GM23248 (cell line): ENCODE measurements at places on chromosomes 5 and 9. TPM values are rescaled to one million over a fixed set of nuclear protein-coding genes. Genes with fewer than 3 reads are reported as not detected.

GRCh38 chr5:109743770-109744212 lies 54.1 kb downstream of the MAN2A1 start:
- peak; percentile 97 for DNase-seq

DNA sequence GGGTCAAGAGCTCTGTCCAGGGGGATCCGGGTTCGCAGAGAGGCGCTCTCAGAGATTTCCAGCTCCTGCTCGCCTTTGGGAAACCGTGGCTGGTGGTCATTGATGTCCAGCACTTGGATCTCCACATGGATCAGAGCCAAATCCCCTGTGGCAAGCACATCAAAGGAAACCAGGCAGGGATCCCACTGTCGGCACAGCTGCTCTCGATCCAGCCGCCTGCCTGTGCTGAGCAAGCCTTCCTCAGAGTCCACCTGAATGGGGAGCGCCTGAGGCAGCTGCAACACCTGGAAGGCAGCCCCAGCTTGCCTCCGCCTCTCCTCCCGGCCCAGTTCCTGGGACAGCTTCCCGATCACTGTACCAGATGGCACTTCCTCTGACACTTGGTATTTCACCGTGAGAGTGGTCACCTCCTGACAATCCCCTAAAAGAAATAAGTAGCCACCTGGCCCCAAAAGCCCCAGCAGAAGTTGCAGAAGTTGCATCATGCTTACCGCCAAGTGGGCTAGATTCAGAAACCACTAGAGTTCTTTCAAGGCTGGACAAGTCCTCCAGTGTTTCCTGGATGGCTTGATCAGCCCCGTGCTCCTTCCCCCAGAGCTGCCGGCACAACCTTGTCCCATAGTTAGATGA lies 520 bp downstream of the PCDH12 start:
- DNase-seq = no peak

DNA sequence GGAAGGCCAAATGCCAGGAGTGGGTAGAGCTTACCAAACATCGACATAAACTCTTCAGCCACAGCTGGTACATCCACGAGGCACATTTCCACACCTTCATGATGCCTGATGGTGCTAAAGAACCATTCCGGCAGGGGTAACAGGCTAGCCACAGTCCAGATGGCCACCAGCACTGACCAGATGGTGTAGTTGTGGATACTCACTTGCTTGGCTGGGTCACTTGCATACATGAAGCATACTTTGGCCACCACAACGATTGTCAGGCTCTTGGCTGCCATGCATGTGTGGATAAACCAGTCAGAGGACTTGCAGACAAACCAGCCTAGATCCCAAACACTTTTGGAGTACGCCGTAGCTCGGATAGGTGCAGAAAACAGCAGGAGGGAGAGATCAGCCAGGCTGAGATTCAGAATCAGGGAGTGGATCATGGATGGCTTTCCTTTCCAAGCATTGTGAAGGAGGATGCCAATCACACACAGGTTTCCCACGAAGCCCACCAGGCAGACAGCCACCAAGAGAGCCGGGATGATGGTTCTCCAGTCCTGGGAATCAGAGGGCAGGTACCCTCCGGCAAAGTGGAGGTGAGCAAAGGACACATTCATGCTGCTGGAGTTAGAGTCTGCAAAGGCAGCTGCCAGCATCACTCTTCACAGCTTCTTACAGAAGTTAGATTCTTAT lies 378 bp downstream of the GPR151 start:
- no peak for DNase-seq

DNA sequence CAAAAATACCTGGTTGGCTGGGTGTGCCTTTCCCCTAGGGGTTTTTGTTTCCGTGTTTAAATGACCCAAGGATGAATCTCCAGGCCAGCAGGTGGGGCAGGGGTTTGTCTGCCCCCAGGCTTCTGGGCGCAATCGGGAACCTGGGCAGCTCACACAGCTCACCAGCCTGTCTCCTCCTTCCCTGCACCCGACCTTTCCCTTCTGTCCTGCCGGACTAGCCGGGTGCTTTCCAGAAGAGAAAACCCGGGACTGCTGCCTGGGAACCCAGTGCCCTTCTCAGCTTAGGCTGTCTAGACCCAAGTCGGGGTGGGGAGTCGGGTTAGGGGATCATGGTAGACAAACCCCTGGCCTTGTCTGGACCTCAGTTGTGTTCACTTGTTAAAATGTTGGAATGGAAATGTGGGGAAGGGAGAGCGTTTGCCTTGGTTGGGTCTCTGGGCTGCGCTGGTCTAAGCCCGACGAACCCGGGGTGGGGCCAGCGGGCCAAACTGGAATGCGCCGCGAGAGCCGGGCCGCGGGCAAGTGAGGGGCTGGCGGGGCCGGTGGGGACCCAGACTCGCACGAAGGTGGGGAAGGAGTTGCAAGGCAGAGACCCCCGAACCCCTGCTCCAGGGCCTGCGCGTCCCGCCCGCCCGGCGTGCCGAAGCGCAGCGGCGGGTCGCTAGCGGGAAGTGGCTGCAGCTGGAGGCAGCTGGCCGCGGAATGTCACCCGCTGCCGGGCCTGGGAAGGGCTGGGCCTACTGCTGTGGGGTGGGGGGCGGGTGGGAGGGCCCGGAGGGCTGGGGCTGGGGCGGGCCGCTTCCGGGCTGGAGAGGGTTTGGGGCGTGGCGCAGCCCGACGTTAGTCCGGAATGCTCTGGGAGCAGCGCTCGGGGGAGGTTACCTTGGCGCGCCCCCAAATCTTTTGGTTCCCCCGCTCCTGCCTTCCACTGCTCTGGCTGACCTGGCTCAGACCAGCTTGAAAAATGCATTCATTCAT lies 84.6 kb downstream of the DAB2IP start:
- DNase-seq = peak; percentile 61

DNA sequence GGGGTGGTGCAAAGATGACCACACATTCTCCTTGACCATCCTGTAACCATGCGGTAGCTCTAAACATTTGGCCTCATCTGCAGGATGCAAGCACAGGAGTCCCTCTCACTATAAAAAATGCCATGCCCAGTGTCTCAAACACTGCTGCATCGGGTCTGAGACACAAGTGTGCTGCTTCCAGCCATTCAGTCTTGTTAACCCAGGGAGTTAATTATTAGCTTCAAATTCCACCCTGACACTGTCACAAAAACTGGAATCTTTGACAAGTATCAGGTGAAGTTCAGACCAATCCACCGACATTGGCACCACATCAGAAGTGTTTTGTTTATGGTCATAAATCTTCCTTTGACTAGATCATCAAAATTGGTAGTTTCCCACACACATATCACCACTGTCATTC lies 119.1 kb upstream of the RASEF start:
- no peak for DNase-seq

- no peak for DNase-seq
Measured at GRCh38 chr5:167819406-167819805, 472.0 kb upstream of the WWC1 start.

DNA sequence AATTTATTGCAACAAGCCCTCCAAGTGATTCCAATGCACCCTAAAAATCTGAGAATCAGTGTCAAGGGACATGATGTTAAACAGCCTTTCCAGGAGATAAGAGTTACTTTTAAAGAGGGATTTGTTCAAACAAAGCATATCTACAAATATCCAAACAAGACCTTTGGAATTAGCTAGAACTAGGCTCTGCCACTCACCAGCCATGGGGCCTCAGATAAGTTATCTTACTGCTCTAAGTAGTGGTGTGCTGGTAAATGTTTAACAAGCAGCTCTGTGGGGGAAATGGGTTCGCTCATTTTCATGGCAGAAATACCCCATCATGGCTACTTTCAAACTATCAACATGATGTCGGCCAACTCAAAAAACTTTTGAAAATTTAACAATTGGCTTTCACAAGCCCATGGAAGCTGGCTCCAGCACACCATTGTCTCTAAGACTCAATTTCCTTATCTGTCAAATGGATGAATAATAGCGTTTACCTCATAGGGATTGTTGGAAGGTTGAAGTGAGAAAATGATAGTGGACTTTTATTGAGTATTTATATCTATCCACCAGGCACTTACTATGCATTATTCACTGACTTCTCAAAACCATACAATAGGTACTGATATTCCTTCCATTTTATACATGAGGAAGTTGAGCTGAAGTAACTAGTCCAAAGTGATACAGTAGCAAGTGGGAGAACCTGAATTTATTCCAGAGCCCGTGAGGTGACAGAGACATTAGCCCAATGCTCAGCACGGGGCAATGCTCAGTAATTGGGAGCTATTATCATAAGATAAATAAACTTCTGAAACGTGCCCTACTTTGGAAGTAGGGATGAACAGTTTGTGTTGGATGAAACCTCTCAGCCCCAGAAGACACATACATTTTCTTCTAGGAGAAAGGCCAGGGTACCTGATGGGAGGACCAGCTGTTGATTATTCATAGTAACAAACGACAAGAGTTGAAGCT lies 43.2 kb downstream of the SH3RF2 start:
- no peak for DNase-seq

DNA sequence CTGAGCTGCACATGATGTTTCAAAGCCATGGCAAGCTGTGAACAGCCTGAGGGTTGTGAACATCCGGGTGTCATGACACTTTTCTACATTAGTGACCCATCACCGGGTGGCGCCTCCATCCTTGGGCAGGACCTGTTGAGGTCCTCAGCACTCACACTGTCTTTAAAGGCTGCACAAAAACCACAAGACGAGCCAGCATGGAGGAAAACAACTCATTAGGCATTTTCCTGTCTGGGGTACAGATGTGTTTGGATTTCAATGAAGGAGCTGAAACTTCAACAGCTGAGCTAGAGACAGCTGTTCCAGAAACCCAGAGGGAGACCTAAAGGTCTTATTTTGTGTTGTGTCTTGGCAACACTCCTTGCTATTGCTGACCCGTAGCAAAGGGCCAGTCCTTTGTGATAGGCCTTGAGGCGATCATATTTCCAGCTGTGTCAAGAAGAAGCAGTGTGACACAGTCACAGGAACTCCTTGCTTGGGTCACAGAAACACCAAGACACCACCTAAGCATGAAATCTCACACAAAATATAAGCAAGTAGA lies 151.8 kb upstream of the VLDLR start:
- peak; percentile 37 for DNase-seq

The MARCHF3 gene
- polyA plus RNA-seq = 5.5 and 5.8 TPM in 2 replicates

The PCDHGB2 gene
- 0.76 and 0.94 TPM in 2 replicates for polyA plus RNA-seq
